ENCODE measurements at places on chromosomes 7 and 10. TPM values are rescaled to one million over a fixed set of nuclear protein-coding genes. Genes with fewer than 3 reads are reported as not detected.

Gene OAT
- total RNA-seq, result 231 TPM

Gene AKR1C2
- total RNA-seq, result under 0.01 TPM

Gene SPDYE5
- total RNA-seq, result not detected

Gene KCNIP2
- 2.0 TPM for total RNA-seq

Gene CCDC172
- not detected for total RNA-seq

Gene MRLN
- total RNA-seq, result not detected

Gene OR2A5
- not detected for total RNA-seq

Gene VSTM4
- total RNA-seq, result under 0.01 TPM

Gene ADAM8
- 0.33 TPM for total RNA-seq

Gene EFCAB10
- total RNA-seq, result not detected

Gene GPR22
- not detected for total RNA-seq

Gene TLX1
- not detected for total RNA-seq

Gene HMX3
- not detected for total RNA-seq

Gene HABP2
- total RNA-seq, result not detected

Gene TUBAL3
- total RNA-seq, result not detected

Gene EIF5AL1
- total RNA-seq, result 1.00 TPM

Gene TMEM176B
- not detected for total RNA-seq

Gene PVRIG
- total RNA-seq, result not detected

Gene ADRB1
- total RNA-seq, result not detected

Gene GRM8
- total RNA-seq, result not detected

Gene TMEM140
- total RNA-seq, result 32.7 TPM

Gene GOLGA7B
- 6.9 TPM for total RNA-seq

Gene AKR1D1
- total RNA-seq, result not detected

Gene PRXL2A
- 68.1 TPM for total RNA-seq

Gene RGR
- total RNA-seq, result 1.0 TPM

Gene AKR1C4
- total RNA-seq, result not detected

Gene HOXA2
- not detected for total RNA-seq

Gene OR2A42
- not detected for total RNA-seq

Gene CALML5
- total RNA-seq, result not detected

Gene FKBP6
- not detected for total RNA-seq

Gene IL2RA
- total RNA-seq, result not detected

Gene SPDYE11
- not detected for total RNA-seq

Gene ZPBP
- not detected for total RNA-seq

Gene NUP42
- total RNA-seq, result 37.3 TPM

Gene ASB10
- not detected for total RNA-seq

Gene SDK1
- 2.0 TPM for total RNA-seq

Gene PPIA
- 2,680 TPM for total RNA-seq

Gene PCDH15
- total RNA-seq, result not detected

Gene COL13A1
- not detected for total RNA-seq

Gene ANKRD26
- 14.0 TPM for total RNA-seq

Gene SEC61G
- total RNA-seq, result 172 TPM

Gene CALCR
- 0.36 TPM for total RNA-seq

Data from melanocyte of skin (primary cell).